MCF 10A (cell line): ENCODE measurements at places on chromosomes 16 and 17. TPM values are rescaled to one million over a fixed set of nuclear protein-coding genes. Genes with fewer than 3 reads are reported as not detected.

DNA sequence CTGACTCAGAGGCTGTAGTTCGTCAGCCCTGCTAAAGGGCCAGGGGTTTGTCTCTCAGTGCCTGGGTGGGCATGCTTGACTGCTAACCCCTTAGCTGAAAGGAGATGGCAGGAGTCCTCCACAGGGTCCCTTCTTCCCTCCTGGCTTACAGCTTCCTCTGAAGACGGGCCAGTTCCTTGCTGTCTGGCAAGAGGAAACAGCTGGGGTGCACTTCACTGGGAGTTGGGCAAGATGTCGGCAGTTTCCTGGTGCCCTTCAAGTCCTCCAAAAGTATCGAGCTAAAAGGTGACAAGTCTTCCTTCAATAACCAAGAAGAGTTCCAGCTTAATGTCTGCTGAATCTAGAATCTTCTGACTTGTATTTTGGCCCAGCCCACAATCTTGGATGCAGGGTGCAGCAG, 23.4 kb downstream of the NUP85 start:
- H3K27me3 ChIP-seq = no peaks in the 10 kb centered on the region
- no peak for DNase-seq
- H3K27ac ChIP-seq = no peak overlapping the region
- no peak overlapping the region for H3K4me3 ChIP-seq
- H3K4me1 ChIP-seq = no peaks in the 10 kb centered on the region

The TUBG2 gene
- 21.3 and 23.4 TPM in 2 replicates for total RNA-seq

The KRT39 gene
- not detected in 2 replicates for total RNA-seq

GRCh38 chr17:64788286-64789060, 126.4 kb upstream of the SMURF2 start:
- H3K27me3 ChIP-seq = no peaks in the 10 kb centered on the region
- DNase-seq = no peak
- H3K36me3 ChIP-seq = peaks cover 33% of the 10 kb centered on the region

GRCh38 chr16:85365120-85365519, 248.0 kb upstream of the GSE1 start:
- no peak overlapping the region for H3K27ac ChIP-seq
- no peak overlapping the region for H3K4me3 ChIP-seq
- H3K4me1 ChIP-seq = peaks cover 42% of the 10 kb centered on the region
- no peaks in the 10 kb centered on the region for H3K27me3 ChIP-seq
- DNase-seq = peak; percentile 49

The NKD1 gene
- total RNA-seq = 0.07 and 0.29 TPM in 2 replicates

DNA sequence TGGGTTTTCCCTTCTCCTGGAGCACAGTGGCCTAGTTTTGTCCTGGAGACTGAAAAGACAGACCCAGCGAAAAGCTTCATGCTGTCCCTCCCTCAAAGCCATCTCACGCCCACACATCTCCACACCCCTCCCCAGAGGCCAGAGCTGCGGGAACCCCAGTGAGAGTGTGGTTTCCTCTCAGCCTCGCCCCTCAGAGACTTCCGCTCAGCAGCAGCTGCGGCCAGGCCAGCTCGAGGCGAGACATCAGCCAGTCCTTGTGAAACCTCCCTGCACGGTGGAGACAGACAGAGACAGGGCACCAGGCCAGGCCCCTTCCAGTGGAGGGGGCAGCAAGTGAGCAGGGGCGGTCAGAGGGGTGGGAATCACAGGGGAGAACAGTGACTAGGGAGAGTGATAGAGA, 77.0 kb upstream of the TNRC6C start:
- peaks cover 6% of the 10 kb centered on the region for H3K36me3 ChIP-seq
- peaks cover 26% of the 10 kb centered on the region for H3K4me1 ChIP-seq
- H3K4me3 ChIP-seq = no peak overlapping the region
- no peaks in the 10 kb centered on the region for H3K27me3 ChIP-seq

DNA sequence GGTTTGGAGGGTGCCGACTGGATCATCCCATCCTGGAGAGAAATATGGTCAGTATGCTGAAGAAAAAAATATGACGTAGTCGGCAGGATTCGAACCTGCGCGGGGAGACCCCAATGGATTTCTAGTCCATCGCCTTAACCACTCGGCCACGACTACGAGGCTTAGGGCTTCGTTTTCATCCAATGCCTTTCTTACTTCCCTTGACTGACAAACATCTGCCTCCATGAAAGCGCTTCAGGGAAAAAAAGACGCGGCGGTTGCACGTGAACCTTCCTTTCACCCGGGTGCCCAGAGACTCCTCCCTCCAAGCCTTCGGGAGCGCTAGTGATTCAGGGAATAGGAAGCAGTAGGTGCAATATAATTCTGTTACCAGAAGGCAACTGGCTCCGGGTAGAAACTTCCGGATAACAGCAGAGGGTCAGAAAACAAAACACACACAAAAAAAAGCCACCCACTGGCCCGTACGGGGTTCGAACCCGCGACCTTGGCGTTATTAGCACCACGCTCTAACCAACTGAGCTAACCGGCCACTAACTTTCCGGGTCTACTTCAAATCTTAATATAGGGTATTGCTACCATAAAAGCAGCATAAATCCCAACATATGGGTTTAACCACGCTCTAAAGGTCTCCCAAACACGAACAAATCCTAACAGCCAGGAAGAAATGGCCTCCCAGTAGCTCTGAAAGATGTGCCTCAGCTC, 16.3 kb upstream of the AURKB start:
- peaks cover 24% of the 10 kb centered on the region for H3K4me1 ChIP-seq
- no peaks in the 10 kb centered on the region for H3K27me3 ChIP-seq
- H3K4me3 ChIP-seq = peak overlapping the region; percentile 75
- peak; percentile 95 for DNase-seq

DNA sequence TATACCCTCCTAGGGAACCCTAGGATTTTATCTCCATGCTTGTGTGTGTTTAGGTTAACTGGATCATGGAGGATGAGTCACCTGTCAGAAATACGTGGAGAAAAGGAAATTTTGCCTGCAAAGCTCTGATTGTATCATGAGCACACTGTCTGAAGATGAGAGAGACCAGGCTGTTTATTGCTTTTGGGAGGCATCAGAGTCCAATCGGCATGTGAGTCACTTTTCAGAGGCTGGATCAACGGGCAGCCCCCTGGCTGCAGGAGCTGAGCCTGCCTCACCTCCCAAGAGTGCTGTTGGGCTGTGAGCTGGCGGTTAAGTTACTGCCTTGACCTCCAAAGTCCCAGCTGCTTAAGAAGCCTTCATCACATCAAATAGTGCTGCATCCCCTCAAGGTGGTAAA, 41.5 kb upstream of the MED9 start:
- no peaks in the 10 kb centered on the region for H3K4me1 ChIP-seq
- H3K36me3 ChIP-seq = no peaks in the 10 kb centered on the region
- peaks cover 37% of the 10 kb centered on the region for H3K27me3 ChIP-seq
- H3K4me3 ChIP-seq = no peak overlapping the region

DNA sequence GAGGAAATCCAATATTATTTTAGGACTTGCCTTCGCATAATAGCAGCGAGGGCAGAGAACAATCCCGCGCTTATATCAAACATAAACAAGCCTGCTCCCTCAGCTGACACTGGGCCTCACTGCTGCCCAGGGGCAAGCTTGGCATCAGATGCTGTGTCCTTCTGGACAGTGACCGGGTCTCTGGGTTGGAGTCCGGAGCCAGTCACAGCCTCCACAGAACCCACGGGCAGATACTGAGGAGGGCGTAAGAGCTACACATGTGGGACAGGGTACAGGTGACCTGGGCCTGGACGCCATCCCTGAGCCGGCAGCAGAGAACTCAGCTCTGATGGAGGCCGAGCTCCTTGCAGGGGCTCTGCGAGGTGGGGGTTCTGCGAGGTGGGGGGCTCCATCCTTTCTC, 14.7 kb upstream of the ZNF469 start:
- no peak overlapping the region for H3K4me3 ChIP-seq
- H3K36me3 ChIP-seq = no peaks in the 10 kb centered on the region
- DNase-seq = no peak
- H3K27me3 ChIP-seq = peaks cover 14% of the 10 kb centered on the region
- H3K27ac ChIP-seq = no peak overlapping the region

GRCh38 chr17:49407981-49408501, 6.6 kb downstream of the PHB1 start:
- peaks cover 11% of the 10 kb centered on the region for H3K4me1 ChIP-seq
- H3K36me3 ChIP-seq = peaks cover 86% of the 10 kb centered on the region
- DNase-seq = peak; percentile 55
- H3K27ac ChIP-seq = peak overlapping the region; percentile 66
- H3K27me3 ChIP-seq = no peaks in the 10 kb centered on the region

DNA sequence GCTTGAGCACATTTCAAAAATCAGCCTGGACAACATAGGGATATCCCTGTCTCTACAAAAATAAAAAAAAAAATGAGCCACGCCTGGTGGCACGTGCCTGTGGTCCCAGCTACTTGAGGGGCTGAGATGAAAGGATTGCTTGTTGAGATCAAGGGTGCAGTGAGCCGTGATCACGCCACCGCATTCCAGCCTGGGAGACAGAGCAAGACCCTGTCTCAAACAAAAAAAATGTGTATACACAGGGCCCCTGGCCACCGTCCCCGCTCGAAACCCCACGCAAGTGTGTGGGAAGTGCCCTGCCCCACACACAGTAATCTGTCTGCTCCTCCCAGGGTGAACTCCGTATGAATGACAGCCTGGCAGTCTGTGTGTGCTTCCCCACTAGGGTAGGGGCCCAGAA, 93.0 kb upstream of the RPL38 start:
- H3K4me3 ChIP-seq = no peak overlapping the region
- H3K4me1 ChIP-seq = no peaks in the 10 kb centered on the region
- H3K27me3 ChIP-seq = peaks cover 45% of the 10 kb centered on the region

DNA sequence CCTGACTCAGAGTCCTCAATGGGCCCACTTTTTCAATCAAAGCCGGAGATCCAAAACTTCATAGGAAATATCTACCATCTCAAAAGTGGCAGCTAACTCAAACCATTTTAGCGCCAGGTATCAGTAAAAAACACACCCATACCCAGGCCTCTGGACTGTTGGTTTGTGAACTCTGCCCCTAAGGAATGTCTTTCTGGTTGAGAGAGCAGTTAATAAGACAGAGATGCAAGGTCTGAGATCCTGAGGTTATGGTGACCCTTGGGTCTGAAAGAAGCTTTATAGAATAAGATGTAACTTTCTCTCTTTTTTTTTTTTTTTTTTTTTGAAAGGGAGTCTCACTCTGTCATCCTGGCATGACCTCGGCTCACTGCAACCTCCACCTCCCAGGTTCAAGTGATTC, 350.5 kb downstream of the SOX9 start:
- no peak overlapping the region for H3K4me3 ChIP-seq
- H3K27me3 ChIP-seq = no peaks in the 10 kb centered on the region
- peaks cover 30% of the 10 kb centered on the region for H3K36me3 ChIP-seq
- no peak for DNase-seq
- H3K27ac ChIP-seq = no peak overlapping the region

The RPTOR gene
- 41.3 and 46.6 TPM in 2 replicates for total RNA-seq

DNA sequence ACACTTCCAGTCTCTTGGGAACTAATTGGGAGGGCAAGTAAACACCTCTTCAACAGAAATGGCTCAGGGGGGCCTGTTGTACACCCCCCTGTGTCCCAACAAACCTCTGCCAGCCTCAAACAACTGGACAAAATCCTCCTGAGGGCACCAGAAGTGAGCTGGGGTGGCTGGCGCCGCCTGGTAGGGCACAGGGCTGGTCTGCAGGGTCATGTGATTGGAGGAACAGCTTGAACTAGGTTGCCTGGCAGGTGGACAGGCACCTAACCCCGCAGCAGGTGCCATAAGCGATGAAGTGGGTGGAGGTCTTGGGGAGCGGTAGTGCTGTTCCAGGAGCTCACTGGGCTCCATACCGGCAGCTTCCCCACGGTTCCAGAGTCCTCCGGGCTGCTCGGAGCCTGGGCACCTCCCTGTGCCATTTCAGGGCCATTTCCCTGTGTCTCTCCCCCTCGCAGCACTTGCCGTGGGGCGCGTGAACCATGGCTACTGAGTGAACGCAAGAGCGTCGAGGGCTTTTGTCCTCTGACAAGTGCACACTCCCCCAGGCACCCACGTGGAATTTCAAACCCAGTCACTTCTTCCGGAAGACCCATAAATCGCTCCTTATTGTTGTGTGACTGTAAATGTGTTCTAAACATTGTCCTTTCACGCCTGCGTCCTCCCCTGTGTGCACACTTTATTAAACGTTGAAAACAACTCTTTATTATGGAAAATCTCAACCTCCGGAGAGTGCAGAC, 101.5 kb downstream of the SEC14L1 start:
- no peaks in the 10 kb centered on the region for H3K4me1 ChIP-seq
- no peaks in the 10 kb centered on the region for H3K36me3 ChIP-seq
- no peaks in the 10 kb centered on the region for H3K27me3 ChIP-seq
- DNase-seq = no peak
- H3K4me3 ChIP-seq = no peak overlapping the region
- no peak overlapping the region for H3K27ac ChIP-seq

The NPIPA8 gene
- 25.0 and 32.6 TPM in 2 replicates for total RNA-seq

The OSGIN1 gene
- total RNA-seq = 3.7 and 6.3 TPM in 2 replicates

- no peak for DNase-seq
- H3K4me3 ChIP-seq = peak overlapping the region; percentile 79
- peak overlapping the region; percentile 59 for H3K27ac ChIP-seq
- no peaks in the 10 kb centered on the region for H3K27me3 ChIP-seq
- peaks cover 14% of the 10 kb centered on the region for H3K4me1 ChIP-seq
- H3K36me3 ChIP-seq = peaks cover 23% of the 10 kb centered on the region
These were observed 1.2 kb downstream of the ATMIN start for GRCh38 chr16:81036751-81037350.

The BAIAP2 gene
- 46.4 and 67.0 TPM in 2 replicates for total RNA-seq

The CHST4 gene
- total RNA-seq = 0.14 TPM in 1 of 2 replicates, not detected in the other

The ABCC6 gene
- total RNA-seq = not detected in 2 replicates

The HBM gene
- not detected in 2 replicates for total RNA-seq

DNA sequence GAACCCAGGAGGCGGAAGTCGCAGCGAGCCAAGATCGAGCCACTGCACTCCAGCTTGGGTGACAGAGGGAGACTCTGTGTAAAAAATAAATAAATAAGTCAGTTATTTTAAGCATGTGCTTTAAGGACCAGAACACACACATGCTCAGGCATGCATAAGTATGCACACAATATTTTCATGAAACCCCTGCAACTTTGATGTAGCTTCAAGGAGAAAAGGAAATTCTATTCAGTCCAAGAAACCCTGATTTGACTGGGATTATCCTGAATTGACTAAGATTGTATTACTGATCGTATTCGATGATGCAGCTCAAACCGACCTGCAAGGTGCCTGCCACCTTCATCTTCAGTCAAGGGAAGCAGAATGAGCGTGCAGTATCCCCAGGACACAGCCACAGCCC, 841 bp downstream of the TEKT5 start:
- no peaks in the 10 kb centered on the region for H3K36me3 ChIP-seq
- no peak overlapping the region for H3K27ac ChIP-seq
- H3K27me3 ChIP-seq = no peaks in the 10 kb centered on the region
- no peak for DNase-seq
- H3K4me3 ChIP-seq = no peak overlapping the region
- no peaks in the 10 kb centered on the region for H3K4me1 ChIP-seq

GRCh38 chr17:35174835-35175334, 19.3 kb downstream of the SLC35G3 start:
- H3K27me3 ChIP-seq = peaks cover 15% of the 10 kb centered on the region
- no peak overlapping the region for H3K27ac ChIP-seq
- no peaks in the 10 kb centered on the region for H3K36me3 ChIP-seq
- no peaks in the 10 kb centered on the region for H3K4me1 ChIP-seq
- H3K4me3 ChIP-seq = no peak overlapping the region
- DNase-seq = no peak
